ENCODE measurements at places on chromosomes 12 and 14.

GRCh38 chr14:61491876-61492434 lies 170.6 kb downstream of the PRKCH start:
- no peak for DNase-seq

DNA sequence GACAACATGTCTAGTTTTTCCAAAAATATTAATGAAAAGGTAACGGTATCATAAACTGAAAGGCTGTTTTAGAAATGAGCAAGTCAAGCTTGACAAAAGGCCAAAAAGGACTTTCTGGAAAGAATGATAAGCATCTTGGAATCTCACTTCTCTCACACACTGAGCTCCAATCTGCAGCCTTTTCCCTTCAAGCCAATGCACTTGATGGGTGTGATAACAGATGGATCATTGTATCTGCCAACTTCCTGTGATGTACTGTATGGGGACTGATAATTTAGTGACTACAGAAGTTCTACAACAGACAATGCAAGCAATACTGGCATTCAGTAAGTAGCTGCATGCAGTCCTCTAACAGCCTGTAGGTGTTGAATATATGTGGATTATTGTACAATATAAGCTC lies 147.1 kb downstream of the MED13L start:
- no peak for DNase-seq

DNA sequence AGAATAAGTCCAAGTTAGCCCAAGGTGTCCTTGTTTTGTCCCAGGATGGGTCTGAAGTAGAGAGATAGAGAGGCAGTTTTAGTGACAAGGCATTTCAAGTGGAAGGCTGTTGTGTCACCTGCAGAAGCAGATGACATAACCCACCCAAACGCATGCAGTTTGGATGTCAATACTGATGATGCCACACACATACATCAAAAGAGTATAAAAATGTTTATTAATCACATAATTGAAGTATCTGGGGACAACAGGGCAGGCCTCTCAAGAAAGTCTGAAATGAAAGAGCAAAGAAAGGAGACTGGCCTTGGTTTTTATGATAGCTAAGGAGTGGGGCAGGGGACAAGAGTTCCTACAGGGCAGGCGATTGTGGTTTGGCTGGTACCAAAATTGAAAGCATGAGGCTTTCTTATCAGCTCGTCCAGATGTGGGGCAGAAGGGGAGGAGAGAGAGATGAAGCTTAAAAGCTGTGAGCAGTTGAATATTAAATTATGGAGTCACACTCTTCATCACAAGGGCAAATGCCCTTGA lies 78.4 kb upstream of the TSPAN8 start:
- no peak for DNase-seq

DNA sequence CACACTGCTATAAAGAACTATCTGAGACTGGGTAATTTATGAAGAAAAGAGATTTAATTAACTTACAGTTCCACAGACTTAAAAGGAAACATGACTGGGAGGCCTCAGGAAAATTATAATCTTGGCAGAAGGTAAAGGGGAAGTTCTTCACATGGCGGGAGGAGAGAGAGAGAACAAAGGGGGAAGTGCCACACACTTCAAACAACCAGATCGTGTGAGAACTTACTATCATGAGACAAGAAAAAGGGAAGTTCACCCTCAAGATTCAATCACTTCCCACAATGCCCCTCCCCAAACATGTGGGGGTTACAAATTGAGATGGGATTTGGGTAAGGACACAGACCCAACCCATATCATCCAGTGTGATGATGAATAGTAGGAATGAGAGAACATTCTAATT lies 366.5 kb downstream of the LRFN5 start:
- no peak for DNase-seq

DNA sequence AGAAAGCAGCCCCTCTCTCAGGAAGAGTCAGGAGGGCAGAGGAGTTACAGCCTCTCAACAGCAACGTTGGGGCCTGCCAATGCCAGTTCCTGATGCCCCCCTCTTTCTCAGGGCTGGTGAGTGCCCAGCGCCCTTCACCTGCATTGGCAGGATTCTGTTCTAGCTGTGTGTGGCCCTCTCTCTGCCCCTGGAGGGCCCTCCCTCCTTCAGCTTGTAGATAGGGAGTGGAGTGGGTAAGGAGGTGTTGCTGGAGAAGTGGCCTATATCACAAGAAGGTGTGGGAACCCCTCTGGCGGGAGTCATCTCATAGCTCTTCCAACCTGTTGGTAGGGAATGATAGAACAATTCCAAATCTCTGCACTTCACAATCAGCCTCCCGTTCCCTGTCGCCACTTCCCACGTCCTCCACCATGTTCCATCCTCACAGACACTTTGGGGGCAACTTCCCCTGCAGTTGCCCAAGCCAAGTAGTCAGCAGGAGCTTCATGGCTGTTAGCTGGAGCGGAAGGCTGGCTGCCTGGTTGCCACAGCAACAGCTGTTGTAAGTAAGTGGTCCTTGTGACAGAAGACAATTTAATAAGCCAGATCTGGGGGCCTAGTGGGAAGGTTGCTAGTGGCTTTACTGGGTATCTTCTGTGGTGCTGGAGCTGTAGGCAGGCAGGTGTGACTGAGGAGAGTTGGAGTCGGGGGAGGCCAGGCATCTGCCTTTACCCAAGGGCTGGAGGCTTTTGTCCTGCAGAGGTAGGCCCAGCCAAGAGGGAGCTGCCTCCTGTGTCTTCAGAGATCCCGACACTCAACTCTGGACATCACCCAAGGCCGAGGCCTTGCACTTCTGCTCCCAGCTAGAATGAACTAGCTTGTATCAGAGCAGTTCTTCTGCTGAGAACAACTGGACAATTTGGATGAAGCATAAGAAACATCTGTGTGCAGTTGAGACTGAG lies 38.4 kb downstream of the GALNT16 start:
- no peak for DNase-seq

DNA sequence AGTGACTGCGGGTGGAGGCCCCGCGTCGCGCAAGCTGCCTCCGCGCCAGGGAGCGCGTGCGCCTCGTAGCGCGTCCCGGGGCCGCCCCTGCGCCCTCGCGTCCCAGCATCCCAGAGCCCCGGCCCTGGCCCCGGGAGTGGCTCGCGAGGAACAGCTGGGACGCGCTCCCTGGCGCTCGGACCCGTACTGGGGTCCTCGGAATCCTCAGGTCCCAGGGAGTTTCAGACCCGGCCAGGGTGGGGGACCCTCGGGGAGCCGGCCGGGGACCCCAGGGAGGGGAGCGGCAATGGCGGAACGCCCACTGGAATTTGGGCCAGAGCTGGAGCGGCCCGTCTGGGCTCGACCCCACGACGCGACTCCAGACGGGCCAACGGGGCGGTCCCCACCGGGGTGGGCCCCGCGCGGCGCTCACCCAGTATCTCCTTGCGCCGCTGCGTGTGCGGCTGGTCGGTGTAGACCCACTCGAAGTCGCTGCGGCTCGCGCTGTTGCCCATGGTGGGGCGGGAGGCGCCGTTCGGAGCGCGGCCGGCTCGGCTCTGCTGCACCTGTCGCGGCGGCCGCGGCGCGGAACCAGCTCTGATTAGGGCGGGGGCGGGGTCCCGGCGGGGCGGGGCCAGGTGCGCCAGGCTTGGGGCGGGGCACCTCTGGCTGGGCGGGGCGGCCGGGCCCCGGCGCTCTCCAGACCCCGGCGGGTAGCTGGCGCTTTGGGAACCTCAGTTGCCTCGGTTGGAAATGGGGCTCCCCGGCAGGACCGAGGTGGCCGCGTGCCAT lies at the start of gene DEGS2:
Gene DEGS2 (minus strand): TSS at position 552 of the 771 bp plus-strand sequence. CDS start 58 bp downstream, at position 494.
- peak; percentile 46 for DNase-seq

- DNase-seq, result no peak
Measured at GRCh38 chr14:53032161-53032803, 81.4 kb upstream of the FERMT2 start.

GRCh38 chr12:62739266-62740015 lies 195.5 kb downstream of the PPM1H start:
- no peak for DNase-seq

DNA sequence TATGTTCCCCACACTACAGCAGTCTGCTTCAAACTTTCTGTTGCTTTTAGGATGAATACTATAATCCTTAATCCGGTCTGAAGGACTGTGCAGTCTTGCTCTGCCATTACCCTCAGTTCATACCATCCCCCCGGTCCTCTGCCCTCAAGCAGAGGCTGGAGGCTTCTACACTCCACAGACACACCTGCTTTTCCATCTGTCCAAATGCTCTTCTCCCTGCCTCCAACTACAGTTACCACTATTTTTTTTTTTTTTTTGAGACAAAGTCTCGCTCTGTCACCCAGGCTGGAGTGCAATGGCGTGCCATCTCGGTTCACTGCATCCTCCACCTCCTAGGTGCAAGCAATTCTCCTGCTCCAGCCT lies 19.3 kb upstream of the KCNH3 start:
- no peak for DNase-seq

DNA sequence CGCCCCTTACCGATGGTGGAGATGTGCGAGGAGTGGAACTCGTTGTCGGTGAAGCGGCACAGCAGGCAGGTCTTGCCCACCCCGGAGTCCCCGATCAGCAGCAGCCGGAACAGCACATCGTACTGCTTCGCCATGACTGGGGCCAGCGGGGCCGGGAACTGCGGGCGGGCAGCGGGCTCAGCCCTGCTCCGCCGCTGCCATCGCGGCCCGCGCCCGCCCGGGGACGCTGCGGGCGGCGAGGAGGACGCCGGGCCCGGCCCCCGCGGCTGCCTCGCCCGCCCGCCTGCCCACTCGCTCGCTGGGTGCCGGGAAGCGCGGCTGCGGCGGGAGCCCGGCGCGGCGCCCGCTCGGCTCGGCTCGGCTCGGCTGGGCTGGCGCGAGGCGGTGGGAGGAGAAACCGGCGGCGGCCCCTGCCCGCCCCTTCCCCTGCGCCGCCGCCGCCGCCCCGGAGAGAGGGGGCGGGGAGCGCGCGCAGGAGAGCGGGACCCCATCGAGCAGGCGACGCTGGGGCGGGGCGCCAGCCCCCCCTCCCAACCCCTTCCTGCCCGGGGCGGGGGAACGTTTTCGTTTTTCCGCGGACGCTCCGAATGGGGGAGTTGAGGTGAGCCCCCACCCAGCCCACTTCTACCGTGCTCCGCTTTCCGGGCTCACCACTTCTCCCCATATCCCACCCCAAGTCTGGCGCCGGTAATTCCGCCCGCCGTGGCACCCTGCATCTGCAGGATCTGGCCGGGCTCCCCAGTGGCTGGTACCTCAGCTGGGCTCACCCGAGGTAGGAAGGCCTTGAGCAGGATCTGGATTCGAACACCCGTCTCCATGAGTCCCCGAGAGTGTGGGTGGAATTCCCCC lies at the start of gene RAB15:
Gene RAB15 (minus strand): TSS at position 394 of the 849 bp plus-strand sequence. CDS start 260 bp downstream, at position 134.
- peak; percentile 12 for DNase-seq

DNA sequence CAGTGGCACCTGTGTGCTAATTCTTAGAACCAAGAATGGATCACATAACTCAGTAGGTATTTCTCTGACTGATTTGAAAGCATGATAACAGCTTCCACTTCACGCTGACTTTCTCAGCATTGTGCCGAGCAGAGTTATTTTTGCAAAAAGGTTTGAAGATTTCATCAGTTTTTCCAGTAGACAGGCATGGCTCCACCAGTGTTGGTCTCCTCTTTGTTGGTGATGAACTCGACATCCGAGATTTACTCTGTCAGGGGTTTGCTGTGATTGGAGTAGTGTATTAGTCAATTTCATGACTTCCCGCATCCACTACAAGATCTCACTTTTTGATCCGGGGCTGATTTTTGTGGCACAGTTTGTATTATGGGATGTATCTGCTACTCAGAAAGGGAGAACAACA lies 85.3 kb downstream of the PRKCH start:
- no peak for DNase-seq

GRCh38 chr12:116159175-116159574 lies 118.3 kb downstream of the MED13L start:
- no peak for DNase-seq

DNA sequence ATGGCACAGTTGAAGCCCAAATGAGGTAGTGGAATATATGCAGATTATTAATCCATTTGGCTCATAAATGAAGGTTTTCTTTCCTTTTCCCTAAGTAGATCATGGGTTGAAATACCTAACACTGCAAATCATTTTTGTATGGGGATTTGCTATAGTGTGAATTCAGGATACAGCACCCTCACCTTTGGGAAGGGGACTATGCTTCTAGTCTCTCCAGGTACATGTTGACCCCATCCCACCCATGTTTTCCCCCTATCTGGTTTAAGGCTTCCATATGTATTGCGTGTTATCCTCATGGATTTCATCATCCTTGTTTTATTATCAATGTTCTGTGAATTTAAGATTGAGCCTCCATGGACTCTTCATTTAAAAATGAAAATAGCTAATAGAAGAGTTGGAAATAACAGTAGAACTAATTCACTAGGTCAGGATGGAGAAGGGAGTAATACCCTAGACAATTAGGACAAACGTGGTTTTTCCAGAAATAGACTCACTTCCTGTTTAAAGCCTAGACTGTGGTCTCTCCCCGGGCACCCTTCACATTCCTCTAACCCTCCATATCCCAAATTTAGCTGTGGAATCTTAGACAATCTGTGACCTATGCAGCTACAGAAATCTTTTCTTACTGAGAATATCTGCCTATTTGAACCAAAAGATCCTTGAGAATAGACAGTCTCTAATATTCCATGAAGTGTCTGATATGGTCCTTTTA lies 56.5 kb downstream of the DAD1 start:
- no peak for DNase-seq

- no peak for DNase-seq
Measured at GRCh38 chr12:129717438-129717837, 186.4 kb downstream of the TMEM132D start.

DNA sequence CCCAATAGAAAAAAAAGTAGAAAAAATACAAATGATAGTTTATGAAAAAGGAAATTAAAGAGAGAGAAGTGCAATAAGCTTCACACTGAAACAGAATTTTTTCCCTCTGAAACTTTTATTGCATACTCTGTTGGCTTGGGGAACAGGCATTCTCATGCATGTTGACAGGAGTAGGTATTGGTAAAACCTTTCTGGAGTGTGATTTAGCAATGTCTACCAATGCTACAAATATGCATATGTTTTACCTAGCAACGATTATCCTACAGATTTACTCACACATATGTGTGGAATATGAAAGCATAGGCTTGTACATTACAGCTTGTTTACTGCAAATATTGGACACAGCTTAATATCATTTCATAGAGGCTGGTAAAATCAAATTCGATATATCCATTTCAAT lies 125.7 kb upstream of the MYF6 start:
- DNase-seq, result no peak

DNA sequence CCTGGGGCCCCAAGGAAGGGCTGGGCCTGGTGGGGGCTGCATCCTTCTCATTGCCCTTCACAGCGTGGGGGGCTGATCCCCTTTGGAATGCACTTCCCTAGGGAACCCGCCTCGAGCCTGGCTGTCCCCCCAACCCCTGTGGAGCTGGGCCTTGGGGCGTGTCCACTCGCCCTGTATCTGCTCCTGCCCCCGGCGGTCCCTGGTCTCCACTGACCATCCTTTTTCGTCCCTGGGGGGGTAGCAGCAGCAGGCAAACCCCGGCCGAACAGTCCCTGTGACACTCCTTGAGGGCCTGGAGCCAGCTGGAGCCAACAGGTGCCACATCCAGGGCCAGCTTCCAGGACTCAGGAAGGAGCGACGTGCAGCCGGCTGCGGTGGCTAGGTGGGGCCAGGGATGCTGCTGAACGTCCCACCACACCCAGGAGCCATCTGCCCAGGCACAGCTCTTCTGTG lies 9.4 kb upstream of the GPR132 start:
- DNase-seq, result no peak

DNA sequence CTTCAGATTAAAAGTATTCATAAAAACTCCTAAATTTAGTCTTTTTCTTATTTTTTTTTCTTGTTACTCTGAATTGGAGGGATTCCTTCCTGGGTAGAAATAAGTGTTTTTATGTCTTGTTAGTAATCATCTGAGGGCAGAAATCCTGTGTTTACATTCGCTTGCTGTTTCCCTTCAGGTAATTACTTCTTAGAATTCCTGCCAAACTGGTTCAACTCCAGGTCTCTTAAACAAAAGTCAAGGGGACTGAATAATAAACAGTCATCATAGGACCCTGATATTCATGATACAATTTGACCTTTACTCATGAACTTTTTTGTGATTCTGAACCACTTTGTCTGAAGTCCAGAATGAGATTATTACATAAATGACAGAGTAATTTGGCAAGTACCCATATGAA lies 843.9 kb downstream of the FLRT2 start:
- DNase-seq, result no peak
